ENCODE measurements at places on chromosomes 4 and X. TPM values are rescaled to one million over a fixed set of nuclear protein-coding genes. Genes with fewer than 3 reads are reported as not detected.

Gene GPR34
- total RNA-seq, result not detected

Gene KIT
- total RNA-seq, result 10.4 TPM

Gene EXOC1L
- total RNA-seq, result not detected

Gene CHIC2
- total RNA-seq, result 37.9 TPM

Gene VCX2
- total RNA-seq, result not detected

DNA sequence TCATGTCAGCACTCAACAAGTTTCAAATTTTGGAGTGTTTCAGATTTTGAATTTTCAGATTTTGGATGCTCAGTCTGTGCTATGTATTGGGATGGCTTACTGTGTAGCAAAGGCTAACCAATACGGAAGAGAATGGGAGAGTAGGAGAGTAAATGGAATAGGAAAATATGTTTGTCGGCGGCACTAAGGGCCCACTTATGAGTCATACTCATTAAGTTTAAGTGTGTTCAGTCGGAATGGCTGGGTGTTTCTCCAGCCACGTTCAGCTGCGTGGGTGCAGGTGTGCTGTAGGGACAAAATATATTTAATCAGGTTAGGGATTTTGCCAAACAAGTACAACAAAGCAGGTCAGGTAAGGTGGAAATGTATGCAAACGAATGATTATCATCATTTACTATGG, 13.6 kb downstream of the FTHL17 start:
- DNase-seq, result no peak

- DNase-seq, result no peak
Measured at GRCh38 chr4:8739820-8740665, 131.6 kb downstream of the HMX1 start.

GRCh38 chr4:123480706-123481418, 84.3 kb downstream of the SPRY1 start:
- DNase-seq, result peak; percentile 25

DNA sequence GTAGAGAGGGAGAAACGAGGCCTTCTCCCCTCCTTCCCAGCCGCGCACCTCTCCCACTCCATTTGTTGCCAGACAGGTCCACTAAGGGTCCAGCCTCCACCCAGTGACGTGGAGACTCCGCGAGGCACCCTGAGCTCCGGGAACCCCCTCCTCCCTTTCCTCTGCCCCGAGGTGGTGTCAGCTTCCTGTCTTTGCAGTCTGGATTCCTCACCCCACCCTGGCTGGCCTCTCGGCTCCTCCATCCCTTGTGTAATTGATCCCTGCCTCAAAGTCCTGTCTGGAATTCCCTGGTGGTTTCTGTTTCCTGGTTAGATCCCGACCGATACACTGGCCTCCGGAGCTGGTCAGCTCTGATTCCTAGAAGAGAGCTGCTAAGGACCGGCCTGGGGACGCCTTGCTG, 105.9 kb upstream of the SCOC start:
- no peak for DNase-seq

GRCh38 chr4:169253113-169253671, 17.6 kb downstream of the SH3RF1 start:
- DNase-seq, result no peak

DNA sequence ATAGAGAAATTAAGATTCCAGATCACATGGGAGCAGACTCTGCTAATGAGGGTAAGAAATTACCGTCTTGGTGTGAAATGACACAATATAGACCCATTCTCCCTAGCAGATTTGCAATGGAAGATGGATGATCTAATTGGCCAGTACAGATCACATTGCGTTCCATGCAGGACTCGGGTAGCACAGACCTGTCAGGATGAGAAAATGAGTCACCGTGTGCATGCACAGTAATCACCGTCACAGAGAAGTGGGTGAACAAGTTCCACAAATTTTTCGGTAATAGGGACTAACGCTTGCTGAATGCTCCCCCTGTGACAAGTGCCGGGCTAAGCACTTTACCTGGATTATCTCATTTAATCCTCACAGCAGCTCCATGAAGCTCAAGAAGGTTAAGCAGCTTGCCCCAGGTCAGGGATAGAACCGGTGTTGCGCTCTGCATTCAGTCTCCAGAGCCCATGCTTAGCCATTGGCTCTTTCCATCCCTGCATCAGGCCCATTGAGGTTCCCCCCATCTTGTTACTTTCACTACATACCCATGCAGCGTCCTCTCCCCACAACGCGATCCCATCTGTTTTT, 375.6 kb downstream of the FBXW7 start:
- DNase-seq, result no peak

DNA sequence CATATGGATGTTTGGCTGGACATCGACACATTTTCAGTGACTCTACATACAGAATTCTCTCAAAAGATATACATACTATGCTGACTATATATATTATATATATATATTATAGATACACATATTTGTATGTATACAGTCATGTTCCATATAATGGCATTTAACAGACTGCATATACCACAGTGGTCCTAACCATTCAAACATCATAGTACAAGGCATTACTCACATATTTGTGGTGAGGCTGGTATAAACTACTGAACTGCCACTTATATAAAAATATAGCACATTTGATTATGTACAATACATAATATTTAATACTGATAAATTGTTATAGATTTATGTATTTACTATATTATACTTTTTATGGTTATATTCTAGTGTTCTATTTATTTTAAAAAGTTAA, 168.5 kb downstream of the IL15 start:
- DNase-seq, result no peak

DNA sequence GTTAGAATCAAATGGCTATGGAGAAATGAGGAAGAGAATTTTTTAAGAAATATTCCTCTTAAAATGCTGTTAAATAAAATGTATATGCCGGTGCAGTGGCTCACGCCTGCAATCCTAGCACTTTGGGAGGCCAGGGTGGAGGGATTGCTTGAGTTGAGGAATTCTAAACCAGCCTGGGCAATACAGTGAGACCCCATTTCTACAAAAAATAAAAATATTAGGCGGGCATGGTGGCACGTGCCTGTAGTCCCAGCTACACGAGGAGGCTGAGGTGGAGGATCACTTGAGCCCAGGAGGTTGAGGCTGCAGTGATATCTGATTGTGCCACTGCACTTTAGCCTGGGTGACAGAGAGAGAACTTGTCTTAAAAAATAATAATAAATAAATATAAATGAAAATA, 7.9 kb upstream of the FUNDC1 start:
- DNase-seq, result no peak

GRCh38 chr4:65552057-65552456, 118.2 kb downstream of the EPHA5 start:
- DNase-seq, result no peak

- peak; percentile 61 for DNase-seq
Measured at GRCh38 chrX:9342561-9343051, 122.3 kb upstream of the TBL1X start.

DNA sequence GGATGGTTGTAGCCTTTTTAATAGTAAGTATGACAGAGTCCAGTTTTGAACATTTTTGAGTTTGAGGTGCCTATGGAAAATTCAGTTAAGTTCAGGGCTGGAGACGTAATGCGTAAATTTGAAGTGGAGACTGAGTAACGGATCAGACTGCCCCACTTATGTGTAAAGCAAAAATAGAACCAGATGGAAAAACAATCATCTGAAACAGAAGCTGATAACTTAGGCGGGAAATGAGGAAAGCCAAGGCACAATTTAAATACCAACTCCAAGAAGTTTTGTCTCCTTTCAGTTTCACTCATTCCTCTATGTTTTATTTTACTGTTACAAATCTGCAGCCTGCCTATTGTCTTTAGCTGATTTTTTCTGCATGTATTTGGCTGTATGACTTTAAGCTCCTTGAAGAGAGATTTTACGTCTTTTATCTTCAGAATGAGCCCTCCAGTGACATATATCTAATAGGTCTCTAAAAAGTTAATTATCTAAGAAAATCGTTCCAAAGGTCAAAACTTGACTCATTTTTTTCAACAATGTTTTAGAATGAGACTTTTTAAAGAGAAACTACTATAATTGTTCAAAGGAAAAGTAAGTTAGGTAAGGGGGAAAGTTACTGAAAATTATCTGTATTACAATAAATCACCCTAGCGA, 1.1 kb downstream of the SGCB start:
- DNase-seq, result no peak

DNA sequence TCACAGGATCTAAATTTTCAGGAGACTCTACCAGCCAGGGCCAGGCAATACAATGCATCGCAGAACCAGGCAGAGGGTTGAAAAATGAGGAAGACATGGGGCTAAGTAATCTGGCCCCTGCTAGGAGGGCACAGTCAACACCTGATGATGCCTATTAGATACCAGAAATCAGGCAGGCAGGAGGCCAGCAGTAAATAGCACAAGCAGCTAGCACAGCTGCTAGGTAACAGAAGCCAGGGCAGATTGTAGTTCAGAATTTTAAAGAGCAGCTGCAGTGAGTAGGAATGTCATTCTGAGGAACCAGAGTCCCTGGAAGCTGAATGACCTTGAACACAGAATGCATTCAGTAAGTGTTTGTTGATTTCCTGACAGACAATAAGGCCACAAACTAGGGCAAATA, 38.8 kb upstream of the TRPC5OS start:
- DNase-seq, result no peak

GRCh38 chrX:12065251-12065650, 73.0 kb upstream of the FRMPD4 start:
- peak; percentile 60 for DNase-seq

DNA sequence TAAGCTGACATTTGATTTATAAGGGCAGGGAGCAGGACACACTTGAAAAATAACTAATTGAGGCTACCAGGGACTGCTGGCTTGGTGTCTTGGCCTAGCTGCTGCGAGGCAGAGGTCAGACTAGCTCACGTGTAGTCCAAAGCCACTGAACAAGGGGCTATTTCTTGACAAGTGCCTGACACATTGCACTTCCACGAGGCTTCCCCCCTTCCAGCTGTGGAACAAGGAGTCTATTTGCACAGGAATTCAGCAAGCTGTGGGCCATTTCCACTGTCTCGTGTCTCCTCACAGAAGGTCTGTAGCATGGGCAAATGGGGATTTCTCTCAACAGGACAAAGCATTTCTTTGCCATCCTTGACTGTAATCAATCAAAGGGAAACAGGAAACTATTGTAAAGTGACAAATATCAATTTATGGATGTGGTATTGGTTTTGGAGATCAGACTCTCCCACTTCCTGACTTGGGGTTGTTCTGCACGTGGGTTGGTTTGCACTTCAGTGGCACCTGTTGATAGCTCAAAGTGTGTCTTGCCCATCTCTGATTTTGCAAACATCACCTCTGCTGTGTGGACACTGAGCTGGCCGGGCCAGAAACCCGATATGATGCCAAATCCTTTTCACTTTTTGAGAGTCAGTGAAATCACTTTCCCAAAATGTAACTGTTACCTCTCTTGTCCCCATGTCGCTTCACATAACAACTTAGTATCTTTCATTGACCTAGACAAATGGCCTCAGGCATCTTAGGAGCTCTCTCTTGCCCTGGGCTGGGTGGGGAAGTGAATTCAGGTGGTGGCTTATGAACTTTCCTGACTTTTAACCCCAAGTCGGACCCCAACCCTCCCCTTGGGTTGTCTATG, 107.4 kb upstream of the MAMLD1 start:
- DNase-seq, result no peak

GRCh38 chr4:168847771-168848502, 162.1 kb downstream of the CBR4 start:
- DNase-seq, result peak; percentile 11

DNA sequence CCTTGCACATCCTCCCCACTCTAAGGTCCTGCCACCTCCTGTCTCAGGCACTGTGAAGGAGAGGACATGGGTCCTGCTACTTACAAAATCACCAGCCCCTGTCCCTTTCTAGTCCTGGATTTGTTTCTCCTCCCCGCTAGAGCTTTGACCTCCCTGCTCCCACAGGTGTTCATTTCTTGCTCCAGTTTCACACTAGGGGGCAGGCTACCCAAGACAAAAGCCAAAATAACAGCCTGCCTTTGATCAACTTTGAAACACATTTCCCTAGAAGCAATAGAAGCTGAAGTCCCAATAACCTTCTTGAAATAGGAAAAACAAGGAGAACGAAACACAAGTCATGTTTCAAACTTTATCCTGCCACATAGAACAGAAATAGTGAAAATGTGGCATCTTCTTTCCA, 164.4 kb downstream of the QDPR start:
- DNase-seq, result no peak

DNA sequence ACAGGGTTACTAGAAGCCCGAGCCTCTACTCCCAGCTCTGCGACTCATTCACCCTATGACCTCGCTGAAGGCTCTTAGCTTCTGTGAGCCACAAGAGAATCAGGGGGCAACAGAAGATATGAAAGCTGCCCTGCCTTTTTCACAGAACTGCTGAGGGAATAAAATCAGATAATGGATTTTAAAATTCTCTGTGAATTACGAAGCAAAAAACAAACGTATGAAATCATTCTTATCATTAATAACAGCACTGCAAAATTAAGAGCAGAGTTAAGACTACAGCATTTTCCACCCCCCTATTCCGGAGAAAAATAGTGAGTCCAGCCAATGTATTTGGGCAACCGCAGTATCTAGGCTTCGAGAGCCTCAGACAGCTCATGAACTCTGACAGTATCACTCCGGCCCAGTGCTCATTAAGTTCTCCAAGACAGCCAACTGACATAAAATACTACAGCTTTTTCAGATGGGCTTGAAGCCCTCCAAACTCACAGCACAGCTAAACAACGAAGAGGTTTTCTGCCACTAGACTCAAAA, 33.4 kb downstream of the AFAP1 start:
- DNase-seq, result no peak

DNA sequence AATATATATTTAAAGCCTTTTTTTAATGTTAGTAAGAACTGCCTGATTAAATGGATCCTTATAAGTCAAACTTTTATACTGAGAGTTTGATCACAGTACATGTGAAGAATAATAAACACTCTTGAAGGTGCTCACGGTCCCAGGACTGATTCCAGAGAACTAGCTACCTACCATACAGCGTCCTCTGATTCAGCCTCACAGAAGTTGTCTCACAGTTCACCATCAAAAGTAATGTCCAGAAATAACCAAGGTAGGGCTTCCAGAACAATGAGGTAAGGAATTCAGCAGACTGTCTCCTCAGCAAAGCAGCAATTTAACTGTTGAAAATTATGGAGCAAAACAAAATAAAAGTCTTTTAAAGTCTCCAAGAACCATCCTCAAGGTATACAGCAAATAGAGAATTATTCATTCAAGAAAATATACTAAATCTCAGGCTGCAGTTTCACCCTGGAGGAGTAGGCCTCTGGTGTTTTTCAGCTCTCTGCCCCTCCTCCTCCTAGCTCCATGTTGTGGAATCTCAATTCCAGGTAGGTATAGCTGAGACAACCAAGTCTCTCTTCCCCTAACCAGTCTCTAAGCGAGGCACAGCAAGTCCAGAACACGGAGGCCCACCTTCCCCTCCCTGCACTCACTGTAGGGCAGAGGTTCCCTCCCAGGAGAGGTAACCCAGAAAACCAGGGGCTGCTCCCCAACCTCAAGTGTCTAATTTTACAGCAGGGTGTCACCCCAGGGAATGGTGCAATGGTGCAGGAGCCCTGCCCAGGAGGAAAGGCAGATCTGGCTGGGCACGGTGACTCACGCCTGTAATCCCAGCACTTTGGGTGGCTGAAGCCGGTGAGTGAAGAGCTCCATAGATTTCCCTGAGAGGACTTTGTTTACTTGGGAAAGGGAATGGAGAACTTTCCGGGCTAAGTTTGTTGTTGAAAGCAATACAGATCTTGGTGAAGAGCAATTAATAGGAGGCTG, 28.6 kb downstream of the FAM241A start:
- DNase-seq, result peak; percentile 16
